ENCODE measurements at places on chromosomes 7 and 10.

DNA sequence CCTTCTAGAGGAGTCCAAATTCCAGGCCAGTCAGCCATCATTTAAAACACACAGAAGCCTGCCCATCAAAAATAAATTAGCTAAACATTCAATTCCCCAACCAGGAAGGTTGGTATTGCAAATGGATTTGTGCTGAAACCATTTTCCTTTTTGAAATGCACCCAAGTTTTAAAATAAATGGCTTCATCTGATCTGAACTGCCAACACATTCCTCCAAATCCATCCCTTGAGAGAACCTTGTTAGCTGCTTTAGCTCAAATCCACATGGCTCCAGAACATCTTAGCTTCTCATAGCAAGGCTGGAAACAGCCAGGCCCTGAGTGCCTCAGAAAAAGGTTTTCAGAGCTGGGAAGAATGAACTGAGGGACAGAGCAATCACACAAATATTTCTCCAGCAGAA is 306.3 kb downstream of the FZD1 start:
- DNase-seq: no peak

GRCh38 chr7:77313876-77314480 is 102.2 kb downstream of the GSAP start:
- DNase-seq: no peak

- DNase-seq: no peak
These were observed 187.5 kb upstream of the ADO start for GRCh38 chr10:62616885-62617590.

GRCh38 chr10:99285881-99286280 is 43.3 kb upstream of the CNNM1 start:
- no peak for DNase-seq

- DNase-seq: peak; percentile 93
These were observed at the start of gene TNKS2 for GRCh38 chr10:91797874-91798648. TNKS2 (plus strand) TSS chr10:91798426; CDS start chr10:91798691, 265 bp downstream.

Measured in Caki2 (cell line).